ENCODE measurements at places on chromosomes 1 and 21. TPM values are rescaled to one million over a fixed set of nuclear protein-coding genes. Genes with fewer than 3 reads are reported as not detected.

GRCh38 chr1:232459826-232460225 is 170.1 kb downstream of the SIPA1L2 start:
- H3K27ac ChIP-seq = no peak overlapping the region
- no peaks in the 10 kb centered on the region for H3K4me1 ChIP-seq
- no peaks in the 10 kb centered on the region for H3K36me3 ChIP-seq
- no peaks in the 10 kb centered on the region for H3K27me3 ChIP-seq

DNA sequence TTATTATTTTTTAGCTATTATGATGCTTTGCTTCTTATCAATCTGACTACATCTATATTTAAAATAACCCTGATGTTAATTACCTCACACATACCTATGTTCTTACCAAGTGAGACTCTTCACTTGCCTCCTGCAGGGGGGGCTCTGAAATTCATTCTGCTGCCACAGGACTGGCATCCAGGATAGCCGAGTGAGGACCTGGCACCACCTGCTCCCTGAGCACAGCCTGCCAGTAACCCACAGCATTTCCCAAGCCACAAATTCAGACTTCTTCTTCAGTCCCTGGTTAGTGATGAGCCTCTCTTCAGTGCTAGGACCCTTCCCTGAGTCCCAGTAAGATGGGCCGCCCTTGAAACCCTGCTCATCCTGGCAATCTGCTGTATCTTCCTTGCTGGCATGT is 296.5 kb upstream of the PLXNA2 start:
- H3K36me3 ChIP-seq = no peaks in the 10 kb centered on the region
- no peak overlapping the region for H3K4me3 ChIP-seq
- H3K27me3 ChIP-seq = no peaks in the 10 kb centered on the region
- DNase-seq = no peak

DNA sequence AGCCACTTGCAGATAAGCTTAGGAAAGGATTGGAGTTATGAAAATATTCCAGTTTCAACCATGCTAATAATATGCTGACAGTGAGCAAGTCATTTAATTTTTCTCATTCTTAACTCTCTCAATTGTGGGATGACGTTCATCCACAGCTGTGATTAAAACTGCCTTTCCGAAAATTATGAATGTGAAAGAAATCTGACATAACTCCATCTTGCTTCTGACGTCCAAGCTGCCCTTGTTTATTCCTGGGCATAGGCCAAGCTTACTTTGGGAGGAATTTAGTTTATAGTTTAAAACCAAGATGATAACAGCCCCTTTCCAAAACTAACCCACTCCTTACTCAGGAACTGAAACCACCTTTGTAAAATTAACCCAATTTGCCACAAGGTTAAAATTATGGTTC is 11.0 kb upstream of the RGS18 start:
- H3K4me1 ChIP-seq = no peaks in the 10 kb centered on the region
- H3K36me3 ChIP-seq = no peaks in the 10 kb centered on the region
- DNase-seq = no peak
- H3K27ac ChIP-seq = no peak overlapping the region

DNA sequence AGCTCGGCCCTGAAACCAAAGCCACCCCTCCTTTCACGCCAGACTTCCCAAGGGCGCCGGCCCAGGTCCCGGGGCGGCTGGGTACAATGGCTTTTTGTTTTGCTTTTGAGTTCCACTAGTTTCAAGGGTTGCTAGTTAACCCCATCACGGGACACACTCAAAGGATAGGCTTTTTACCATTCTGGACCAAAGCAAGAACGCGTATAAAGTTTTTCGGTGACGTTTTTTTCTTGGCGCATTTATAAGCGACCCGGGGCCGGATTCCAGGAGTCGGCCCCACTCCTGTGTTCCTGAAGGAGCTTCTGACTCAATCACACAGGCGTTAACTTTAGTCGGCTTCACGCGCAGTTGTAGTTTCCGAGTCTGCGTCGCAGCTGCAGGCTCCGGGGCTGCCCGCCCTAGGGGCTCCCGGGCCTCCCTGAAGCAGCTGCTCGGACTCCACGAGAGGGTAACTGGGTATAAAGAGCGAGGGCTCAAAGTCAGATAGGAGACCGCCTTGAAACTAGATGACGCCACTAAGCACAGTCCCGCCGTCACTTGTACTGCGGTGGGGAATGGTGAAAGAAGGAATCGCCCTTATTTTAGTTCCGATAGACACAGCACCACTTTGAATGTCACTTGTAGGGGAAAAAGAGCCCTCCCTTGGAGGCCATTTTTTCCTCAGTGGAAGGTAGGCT is 707 bp upstream of the KLHL21 start:
- peak overlapping the region; percentile 52 for H3K4me3 ChIP-seq
- H3K36me3 ChIP-seq = peaks cover 9% of the 10 kb centered on the region
- peaks cover 23% of the 10 kb centered on the region for H3K4me1 ChIP-seq
- no peaks in the 10 kb centered on the region for H3K27me3 ChIP-seq

DNA sequence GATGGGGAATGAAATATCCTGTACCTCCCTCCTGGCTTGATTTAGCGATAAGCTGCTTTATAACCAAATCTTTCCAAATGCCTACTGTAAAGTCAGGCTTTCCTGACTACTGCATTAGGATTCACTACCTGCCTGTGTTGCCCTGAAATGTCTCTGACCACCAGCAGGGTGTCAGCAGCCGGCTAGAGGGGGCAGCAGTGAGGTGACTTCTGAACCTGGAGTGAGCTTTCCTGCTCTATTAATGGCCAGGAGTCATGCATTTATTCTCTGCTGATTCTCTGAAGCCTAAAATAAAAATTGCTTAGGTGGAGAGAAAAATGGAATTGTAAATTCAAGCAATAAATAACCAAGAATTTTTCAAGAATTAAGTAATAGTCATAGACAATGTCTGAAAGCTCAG is 2.5 kb downstream of the BACE2 start:
- peaks cover 26% of the 10 kb centered on the region for H3K4me1 ChIP-seq
- DNase-seq = peak; percentile 38
- H3K4me3 ChIP-seq = no peak overlapping the region
- no peaks in the 10 kb centered on the region for H3K27me3 ChIP-seq
- no peak overlapping the region for H3K27ac ChIP-seq

- no peak for DNase-seq
- H3K27me3 ChIP-seq = no peaks in the 10 kb centered on the region
- no peak overlapping the region for H3K27ac ChIP-seq
- H3K4me1 ChIP-seq = peaks cover 19% of the 10 kb centered on the region
- H3K4me3 ChIP-seq = no peak overlapping the region
Observed at GRCh38 chr1:180175291-180175690, 20.6 kb downstream of the QSOX1 start.

DNA sequence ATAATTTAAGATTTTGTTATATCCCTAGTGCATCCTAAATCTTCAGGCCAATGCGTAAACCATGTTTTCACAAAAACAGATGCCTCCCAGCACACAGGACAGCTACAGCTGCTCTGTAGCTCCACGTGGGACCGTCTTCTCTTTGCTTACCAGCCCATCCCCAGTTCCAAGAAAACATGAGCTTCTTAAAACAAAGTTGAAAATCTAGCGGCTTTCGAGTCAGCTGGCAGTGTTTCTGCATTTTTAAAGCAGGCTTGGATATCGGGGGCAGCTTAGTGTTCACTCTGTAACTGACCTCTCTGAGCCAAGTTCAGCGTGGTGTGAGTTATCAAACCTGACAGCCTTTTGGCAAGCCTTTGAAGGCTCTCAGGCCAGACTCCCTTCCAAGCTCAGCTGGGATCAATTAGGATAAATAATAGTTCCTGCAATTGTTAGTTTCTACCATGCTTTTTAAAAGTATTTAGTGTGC is 881.5 kb downstream of the LTN1 start:
- H3K27ac ChIP-seq = no peak overlapping the region
- no peak for DNase-seq
- H3K27me3 ChIP-seq = no peaks in the 10 kb centered on the region
- no peaks in the 10 kb centered on the region for H3K4me1 ChIP-seq
- H3K4me3 ChIP-seq = no peak overlapping the region
- H3K36me3 ChIP-seq = no peaks in the 10 kb centered on the region

DNA sequence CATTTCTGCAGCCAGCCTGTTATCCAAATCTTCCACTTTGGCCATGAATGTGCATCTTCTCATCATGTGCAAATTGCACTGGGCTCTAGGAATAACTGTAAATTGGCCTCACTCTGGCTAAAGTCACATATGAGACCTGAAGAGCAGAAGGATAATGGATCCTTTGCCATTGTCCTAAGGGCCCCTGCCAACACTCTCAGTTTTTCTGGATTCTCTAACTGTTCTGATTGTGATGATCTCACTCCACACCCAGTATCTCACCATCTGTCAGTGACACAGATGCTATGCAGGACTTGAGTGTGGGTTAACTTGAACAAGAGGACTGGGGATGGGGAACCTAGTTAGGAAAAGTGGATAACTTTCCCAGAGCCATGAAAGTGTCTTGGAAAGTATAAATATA is 8.5 kb upstream of the FYB2 start:
- H3K27ac ChIP-seq = no peak overlapping the region
- peaks cover 8% of the 10 kb centered on the region for H3K27me3 ChIP-seq
- no peaks in the 10 kb centered on the region for H3K36me3 ChIP-seq
- DNase-seq = no peak
- peaks cover 3% of the 10 kb centered on the region for H3K4me1 ChIP-seq
- H3K4me3 ChIP-seq = no peak overlapping the region

GRCh38 chr1:147700042-147701006 is 30.0 kb upstream of the ACP6 start:
- no peak overlapping the region for H3K4me3 ChIP-seq
- no peaks in the 10 kb centered on the region for H3K4me1 ChIP-seq
- no peaks in the 10 kb centered on the region for H3K27me3 ChIP-seq

DNA sequence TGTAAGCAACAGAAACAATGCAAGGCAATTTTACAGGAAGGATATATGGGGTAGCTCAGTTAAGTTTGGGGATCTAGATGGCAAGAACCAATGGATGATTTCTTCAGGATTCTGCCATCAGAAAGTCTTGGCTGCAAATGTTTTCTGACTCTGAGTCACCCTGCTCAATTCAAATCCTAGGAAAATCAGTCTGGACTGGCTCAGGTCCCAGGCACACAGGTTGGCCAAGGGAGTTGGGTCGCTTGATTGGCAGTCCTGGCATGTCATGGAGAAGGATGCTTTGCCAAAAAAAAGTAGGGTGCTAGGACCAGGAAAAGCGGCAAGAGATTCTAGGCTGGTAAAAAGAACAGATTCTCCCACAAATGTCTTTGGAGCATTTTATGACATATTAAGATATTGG is 28.9 kb upstream of the S1PR1 start:
- H3K4me3 ChIP-seq = no peak overlapping the region
- no peaks in the 10 kb centered on the region for H3K27me3 ChIP-seq
- H3K27ac ChIP-seq = no peak overlapping the region

- H3K27ac ChIP-seq = no peak overlapping the region
- no peaks in the 10 kb centered on the region for H3K36me3 ChIP-seq
- no peaks in the 10 kb centered on the region for H3K27me3 ChIP-seq
- H3K4me1 ChIP-seq = peaks cover 15% of the 10 kb centered on the region
- no peak for DNase-seq
Observed at GRCh38 chr1:108595507-108595906, 35.6 kb downstream of the EEIG2 start.

DNA sequence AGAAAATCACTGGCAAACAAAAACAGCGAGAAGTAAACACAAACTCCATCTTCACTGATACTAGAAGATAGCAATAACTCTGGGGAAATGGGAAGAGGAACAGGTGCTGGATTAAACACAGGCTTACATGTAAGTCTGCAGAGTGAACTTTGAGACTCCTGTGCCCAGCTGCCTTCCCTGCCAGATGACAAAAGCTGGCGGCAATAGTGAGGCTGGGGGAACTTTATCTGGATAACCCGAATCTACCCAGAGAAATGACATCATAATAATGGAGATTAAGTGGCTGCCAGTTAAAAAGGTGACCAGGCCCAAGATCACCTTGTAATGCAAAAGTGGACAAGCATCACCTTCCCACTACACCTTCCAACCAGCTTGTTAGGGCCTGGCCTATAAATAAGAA is 184.5 kb downstream of the CHRM3 start:
- no peak overlapping the region for H3K4me3 ChIP-seq
- H3K36me3 ChIP-seq = no peaks in the 10 kb centered on the region
- no peak for DNase-seq
- H3K27me3 ChIP-seq = no peaks in the 10 kb centered on the region
- H3K4me1 ChIP-seq = no peaks in the 10 kb centered on the region

DNA sequence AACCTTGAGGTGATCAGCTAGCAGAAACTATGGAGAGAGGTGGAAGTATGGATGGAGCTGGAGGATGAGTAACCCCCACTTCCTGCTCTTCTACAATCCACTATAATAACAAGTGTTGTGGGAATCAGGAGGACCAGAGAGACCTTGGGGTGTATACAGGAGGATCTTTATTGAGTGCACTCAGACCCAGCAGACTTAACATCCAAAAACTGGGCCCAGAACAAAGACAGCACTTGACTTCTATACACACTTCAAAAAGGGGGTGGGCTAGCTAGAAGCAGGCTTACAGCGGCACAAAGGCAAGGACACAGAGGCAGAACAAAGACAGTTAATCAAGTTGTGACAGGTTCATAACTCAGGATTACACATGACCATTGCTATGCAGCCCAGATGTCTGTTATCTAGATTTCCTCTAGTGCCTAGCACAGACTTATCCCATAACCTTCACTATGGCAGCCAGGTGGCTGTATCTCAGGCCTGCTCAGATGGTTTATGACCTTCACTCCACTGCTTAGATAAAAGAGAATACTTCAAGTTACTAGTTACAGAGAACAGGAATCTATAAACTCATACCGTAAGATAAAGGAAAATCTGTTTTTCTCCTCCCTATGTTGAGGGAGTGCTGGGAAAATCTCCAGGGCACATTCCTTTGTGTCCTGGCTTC is 36.1 kb upstream of the PADI2 start:
- no peaks in the 10 kb centered on the region for H3K4me1 ChIP-seq
- H3K4me3 ChIP-seq = no peak overlapping the region
- H3K36me3 ChIP-seq = no peaks in the 10 kb centered on the region
- no peak overlapping the region for H3K27ac ChIP-seq

DNA sequence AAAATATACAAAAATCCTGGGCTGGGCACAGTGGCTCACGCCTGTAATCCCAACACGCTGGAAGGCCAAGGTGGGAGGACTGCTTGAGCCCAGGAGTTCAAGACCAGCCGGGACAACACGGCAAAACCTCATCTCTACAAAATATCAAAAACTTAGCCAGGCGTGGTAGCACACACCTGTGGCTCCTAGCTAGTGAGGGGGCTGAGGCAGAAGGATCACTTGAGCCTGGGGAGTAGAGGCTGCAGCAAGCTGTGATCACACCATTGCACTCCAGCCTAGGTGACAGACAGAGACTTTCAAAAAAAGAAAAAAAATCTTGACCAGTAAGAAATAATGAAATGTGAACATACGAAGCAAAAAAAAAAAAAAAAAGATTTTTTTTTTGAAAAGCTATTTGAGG is 52.1 kb downstream of the ARID4B start:
- DNase-seq = no peak
- no peak overlapping the region for H3K4me3 ChIP-seq
- H3K36me3 ChIP-seq = no peaks in the 10 kb centered on the region
- H3K27me3 ChIP-seq = no peaks in the 10 kb centered on the region
- H3K4me1 ChIP-seq = peaks cover 48% of the 10 kb centered on the region

Gene PCBP3
- 13.8 TPM for total RNA-seq

Gene HNRNPR
- total RNA-seq = 84.3 TPM

Gene SMCP
- not detected for total RNA-seq

Gene OR2L13
- total RNA-seq = not detected

Gene OPTC
- not detected for total RNA-seq

Gene LRRC41
- total RNA-seq = 63.4 TPM

Measured in left lung (tissue), 14 donors.